Activated CD4-positive, CD25-positive, alpha-beta regulatory T cell treated with anti-CD3 and anti-CD28 coated beads, Interleukin-2, amount 50 U/mL, for 16 hours (primary cell): ENCODE measurements at places on chromosomes 2 and 18.

- DNase-seq = no peak
Measured at GRCh38 chr2:240225660-240226475, 85.4 kb upstream of the OTOS start.

GRCh38 chr2:28639092-28639691, 112.4 kb upstream of the PPP1CB start:
- DNase-seq = no peak

- no peak for DNase-seq
Measured at GRCh38 chr2:8003462-8004075, 678.3 kb upstream of the ID2 start.

- DNase-seq = no peak
Measured at GRCh38 chr2:127796389-127796788, 14.6 kb downstream of the WDR33 start.

- DNase-seq = no peak
Measured at GRCh38 chr2:227503433-227504406, 31.8 kb downstream of the AGFG1 start.

- DNase-seq = no peak
Measured at GRCh38 chr2:178836807-178837206, 29.6 kb upstream of the TTN start.

GRCh38 chr18:56166914-56167313, 471.5 kb downstream of the TXNL1 start:
- no peak for DNase-seq

DNA sequence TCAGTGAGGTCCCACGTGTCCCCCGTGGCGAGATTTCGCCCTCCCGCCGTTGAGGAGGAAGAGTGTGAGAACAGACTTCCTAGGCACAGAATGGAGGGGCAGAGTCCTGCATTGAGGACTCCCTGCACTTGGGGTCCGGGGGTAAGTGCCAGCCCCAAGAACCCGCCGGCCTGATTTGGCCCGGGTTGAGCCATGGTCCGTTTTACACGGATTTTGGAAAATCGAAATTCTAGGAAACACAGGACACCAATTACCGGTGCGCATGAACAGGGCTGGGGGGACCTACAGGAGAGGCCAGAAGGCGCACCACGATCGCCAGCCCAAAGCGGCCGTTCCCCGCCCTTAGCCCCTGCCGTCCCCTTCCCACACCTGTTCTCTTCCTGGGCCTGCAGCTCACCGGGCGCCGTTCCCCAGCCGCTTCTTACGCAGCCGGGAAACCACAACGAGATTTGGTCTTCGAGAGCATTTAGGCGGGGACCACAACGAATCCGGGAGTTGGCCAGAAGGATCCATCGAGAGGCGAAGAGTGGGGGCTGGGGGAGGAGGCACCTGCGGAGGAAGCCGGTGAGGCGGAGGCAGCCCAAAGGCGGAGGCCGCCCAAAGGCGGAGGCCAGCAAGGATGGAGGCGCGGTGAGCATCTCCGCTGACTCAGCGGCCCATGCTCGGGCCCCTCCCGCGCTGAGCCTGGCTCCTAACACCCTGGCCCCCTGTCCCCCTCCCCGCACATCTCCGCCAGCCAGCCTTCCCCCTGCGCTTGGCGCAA, 464 bp upstream of the TLX2 start:
- DNase-seq = no peak

GRCh38 chr2:106201661-106202060, 7.6 kb upstream of the UXS1 start:
- DNase-seq = no peak

DNA sequence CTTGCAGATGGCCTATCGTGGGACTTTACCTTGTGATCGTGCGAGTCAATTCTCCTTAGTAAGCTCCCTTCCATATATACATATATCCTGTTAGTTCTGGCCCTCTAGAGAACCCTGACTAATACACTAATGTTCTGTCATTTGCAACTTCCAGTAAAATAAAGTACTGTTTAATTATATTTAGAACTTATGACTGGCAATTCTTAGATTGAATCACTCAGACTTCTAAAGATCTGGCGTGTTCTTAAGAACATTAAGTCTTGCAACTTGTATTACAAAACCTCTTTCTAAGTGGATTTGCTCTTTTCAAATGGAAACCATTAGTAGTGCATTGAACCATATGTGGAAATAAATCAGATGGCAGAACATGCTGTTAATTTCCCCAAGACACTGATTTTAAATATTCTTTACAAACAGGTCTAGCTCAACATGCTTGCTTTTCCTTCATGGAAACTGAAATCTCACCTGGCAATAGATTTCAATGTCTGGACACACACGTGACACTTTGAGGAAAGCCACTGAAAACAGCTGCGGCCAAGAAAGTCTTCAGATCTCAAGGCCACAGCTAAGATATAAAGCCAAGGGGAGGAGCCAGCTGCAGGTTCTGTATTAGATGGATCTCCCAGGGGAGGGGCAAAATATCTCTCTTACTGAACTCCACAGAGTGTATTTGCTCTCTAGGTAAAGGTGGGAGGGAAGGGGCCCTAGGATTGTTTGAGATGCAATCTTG, 50.6 kb downstream of the PMAIP1 start:
- no peak for DNase-seq

- DNase-seq = no peak
Measured at GRCh38 chr2:129464036-129464435, 515.4 kb upstream of the RAB6C start.

- no peak for DNase-seq
Measured at GRCh38 chr2:97966545-97967215, 29.1 kb downstream of the TMEM131 start.

DNA sequence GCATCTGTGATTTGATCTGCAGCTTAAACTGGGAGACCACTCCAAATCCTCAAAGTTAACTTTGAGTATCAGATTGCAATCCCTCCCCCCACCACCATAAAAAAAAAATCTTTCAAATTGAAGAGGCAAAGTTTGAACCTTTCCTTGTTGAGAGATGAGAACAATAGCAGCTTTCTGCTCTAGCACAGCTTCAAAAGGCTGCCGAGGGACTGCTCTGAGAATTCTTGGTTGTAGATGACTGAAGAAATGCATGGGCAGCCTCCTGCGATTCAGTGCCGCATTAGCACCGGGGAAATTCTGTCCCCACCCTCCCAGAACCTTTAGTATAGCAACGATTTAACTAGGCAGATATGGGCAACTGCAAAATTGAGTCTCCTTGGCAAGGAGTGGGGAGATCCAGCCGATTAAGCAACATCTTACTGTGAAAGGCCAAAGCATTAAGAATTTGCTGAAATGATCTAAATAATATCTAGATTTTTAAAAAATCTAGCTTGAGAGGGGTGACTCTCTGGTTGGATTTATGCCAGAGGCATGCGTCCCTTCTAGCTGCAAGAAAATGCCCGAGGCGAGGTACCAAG, 3.9 kb upstream of the SP5 start:
- no peak for DNase-seq

- DNase-seq = no peak
Measured at GRCh38 chr18:27704736-27705361, 472.1 kb downstream of the CDH2 start.

DNA sequence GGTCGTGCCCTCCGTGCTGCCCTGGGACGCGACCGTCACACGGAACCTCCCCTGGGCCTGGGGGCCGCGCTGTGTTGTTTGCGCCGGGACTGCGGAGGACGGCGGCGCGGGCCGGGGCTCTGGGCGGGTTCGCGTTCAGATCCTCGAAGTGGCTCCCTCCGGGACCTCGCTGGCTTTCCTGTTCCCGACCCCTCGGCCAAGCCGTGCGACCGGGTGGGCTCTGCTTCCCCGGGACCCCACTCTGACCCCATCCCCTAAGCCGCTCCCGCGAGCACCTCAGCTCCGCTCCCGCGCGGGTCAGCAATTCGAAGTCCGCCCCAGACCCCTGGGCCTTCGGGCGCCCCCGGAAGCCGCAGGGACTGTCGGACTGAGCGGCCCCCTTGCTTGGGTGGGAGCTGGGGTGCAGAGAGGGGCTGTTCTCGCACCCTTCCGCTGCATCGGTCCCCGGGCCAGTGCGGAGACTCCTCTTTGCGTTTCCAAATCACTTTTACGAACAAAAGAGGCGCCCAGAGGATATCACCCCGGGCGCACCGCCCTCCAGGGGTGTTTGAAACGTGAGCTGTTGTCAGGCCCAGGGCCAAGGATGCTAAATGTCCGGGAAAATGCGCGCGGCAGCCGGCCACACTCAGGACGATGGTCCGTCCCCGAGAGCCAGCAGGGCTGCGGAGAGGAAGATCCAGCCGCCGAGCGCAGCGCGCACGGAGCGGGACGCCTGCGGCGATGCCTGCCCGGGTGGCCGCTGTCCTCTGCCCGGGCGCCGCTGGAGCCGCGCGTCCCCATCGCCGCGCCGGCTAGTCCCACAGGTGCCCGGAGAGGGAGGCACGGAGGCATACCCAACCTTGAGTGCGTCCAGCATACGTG, 73.5 kb downstream of the ZCCHC2 start:
- no peak for DNase-seq

- DNase-seq = no peak
Measured at GRCh38 chr2:120945832-120946499, 210.3 kb downstream of the GLI2 start.
